Cortex of kidney (tissue), 1 donor: ENCODE measurements at places on chromosomes 7 and 10.

DNA sequence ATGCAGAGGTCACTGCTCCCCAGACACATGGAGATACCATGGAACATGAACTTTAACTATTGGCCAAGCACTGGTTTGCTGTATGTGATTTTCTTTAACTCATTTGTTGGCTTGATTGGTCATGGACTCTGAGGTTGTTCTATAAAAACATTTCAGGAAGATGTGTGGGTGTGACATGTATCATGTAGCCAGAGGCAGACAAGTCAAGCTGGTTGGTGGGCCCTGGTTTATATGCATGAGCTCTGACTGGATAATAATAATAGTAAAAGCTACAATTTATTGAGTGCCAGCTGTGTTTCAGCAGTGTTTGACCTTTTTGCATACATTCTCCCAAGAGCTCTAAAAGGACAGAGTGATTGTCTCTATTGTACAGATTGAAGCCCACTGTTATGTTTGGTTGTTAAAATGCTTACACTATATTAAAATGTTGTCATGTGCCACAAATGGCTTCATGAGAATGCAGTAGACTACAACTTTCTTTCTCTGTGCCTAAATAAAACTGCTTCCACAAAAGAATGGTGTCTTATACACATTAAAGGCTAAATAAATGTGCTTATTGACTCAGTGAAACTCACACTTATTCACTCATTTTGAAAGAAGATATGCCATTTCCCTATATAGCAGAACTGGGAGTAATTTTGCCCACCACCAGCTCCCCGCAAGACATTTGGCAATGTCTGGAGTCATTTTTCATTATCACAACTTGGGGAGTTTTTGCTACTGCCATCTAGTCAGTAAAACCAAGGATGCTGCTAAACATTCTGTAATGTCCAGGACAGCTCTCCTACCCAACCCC lies 243.6 kb upstream of the NFE2L3 start:
- DNase-seq, result no peak

DNA sequence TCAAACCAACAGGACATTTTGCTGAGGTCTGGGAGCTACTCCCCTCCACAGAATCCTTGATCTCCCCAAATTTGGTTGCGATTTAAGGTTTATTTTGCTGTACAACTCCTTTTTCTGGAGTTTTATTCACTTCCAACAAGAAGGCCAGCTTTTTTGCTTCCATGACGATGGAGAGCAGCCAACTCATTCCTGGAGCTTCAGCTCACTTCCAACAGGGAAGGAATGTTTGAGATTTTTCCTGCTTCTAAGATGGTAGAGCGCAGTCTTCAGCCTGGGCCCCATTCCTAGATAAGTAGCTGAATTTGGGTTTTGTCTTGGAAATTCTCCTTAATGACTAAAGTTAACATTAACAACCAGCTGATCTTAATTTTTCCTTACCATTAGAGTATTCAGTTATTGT lies 30.9 kb upstream of the CREB3L2 start:
- no peak for DNase-seq

DNA sequence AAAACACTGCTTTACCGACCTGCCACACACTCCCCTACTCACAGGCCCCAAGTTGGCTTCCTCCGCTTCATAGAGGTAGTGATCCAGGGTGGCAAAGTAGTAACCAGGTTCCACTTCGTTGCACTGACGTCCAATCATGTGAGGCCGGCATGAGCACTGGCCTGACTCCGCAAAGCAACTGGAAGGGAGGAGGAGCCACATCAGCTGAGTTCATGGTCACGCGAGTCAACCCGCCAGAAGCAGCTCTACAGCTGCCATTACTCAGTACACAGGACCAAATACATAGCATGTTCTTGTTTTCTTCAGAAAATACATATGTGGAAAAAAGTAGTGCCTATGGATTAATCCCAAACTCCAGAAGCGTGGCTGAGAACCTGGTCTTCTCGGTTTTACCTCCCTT lies 38.5 kb downstream of the LAMB1 start:
- no peak for DNase-seq

- peak; percentile 62 for DNase-seq
Observed at GRCh38 chr7:127392566-127393367, at the start of gene ZNF800. Gene ZNF800 (minus strand): TSS chr7:127392708. CDS start chr7:127391557, 1,151 bp downstream.

DNA sequence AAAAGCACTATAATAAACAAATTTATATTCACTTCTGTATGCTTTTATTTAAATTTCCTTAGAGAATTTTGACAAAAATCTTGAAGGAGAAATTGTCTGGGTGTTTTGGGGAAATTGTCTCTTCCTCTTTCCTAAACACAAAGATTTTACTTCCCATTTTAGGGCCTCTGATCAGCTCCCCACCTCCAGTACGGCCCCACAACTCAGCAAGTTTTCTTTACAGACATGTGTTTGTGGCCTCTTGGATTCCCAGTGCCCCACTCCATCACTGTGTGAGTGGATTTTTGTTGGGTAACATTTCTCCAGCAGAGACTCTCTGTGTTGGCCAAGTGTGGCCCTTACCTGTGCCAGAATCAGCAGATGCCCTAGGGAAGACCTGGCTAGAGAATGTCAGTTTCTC lies 182.8 kb upstream of the CDC14C start:
- no peak for DNase-seq

- DNase-seq, result no peak
Observed at GRCh38 chr10:77667426-77668324, 30.1 kb upstream of the KCNMA1 start.

DNA sequence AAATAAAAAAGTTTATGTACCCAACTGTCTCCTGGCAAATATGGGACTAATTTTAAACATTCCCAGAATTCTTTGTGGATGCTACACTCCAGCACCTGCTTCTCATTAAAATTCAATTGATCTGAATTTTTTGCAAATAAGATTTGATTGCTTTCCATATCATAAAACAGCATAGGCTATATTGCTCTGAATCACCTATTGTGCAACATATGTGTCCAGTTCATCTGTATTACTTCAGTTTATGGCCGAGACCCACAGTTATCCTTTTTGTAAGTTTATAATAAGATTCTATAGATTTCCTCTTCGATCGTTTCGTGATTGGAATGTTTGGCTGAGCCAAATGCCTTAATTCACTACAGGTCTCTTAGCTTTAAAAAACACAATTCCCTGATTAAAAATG lies 351.1 kb downstream of the TFEC start:
- DNase-seq, result no peak

DNA sequence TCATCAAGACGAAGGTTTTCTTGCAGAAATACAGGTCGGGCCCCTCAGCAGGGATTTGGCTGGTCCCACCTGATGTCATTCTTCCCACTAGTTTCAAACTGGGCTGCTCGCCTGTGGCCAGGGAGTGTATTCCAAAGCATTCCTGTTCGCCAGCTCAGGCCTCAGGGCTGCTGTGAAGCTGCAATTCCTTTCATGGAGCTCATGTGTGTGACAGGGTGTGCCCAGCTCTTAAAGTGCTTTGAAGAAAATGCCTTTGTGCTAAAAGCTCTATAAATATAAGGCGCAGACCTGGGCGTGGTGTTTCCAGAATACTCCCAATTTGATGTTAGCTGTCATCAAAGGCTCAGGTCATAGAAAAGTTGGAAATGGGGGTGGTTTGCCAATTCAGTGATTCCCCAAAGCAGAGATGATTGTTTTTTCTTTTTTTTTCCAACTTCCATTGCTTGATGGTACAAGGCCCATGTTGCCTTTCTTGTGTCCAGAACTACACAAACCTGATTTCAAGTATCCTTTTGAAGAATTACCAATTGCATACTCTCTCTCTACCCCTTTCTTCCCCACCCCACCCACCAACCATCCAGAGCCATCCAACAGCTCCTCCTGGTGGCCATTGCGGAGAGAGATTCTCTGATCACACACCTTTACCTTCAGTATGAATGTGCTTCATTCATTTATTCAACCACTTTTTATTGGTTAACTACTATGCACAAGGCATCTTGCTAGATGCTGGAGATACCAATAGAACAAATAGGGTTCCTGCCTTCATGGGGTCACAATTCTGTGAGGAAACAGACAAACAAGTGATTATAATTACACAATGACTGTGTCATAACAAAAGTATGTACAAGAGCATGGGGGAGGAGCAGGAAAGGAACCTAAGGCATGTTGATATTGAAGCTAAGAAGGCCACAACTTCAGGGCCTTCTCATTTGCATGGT lies 297.3 kb upstream of the LYZL1 start:
- DNase-seq, result no peak

DNA sequence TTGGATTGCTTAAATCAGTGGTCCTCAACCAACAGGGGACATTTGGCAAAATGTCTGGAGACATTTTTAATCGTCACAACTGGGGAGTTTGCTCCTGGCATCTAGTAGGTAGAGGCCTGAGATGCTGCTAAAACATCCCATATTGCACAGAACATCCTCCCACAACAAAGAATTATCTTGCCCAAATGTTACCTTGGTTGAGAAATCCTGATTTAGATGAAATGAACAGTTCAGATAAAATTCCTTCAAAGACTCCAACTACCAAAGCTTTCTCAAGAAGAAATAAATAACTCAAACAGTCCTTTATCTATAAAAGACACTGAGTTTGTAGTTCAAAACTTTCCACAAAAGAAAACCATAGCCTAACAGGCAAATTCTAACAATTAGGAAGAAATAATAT lies 160.9 kb downstream of the SNX13 start:
- DNase-seq, result no peak

DNA sequence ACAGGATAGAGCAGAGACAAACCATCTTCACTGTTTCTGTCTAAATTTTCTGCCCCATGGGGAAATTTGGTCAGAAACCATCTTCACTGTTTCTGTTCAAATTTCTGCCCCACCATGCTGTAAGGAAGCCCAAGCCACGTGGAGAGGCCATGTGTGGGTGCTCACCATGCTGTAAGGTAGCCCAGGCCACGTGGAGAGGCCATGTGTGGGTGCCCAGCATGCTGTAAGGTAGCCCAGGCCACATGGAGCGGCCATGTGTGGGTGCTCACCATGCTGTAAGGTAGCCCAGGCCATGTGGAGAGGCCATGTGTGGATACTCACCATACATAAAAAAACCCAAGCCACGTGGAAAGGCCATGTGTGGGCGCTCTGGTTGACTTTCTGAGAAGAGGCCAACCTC lies 1088.7 kb upstream of the AUTS2 start:
- no peak for DNase-seq

GRCh38 chr10:29533046-29533445 lies 101.7 kb downstream of the SVIL start:
- no peak for DNase-seq

GRCh38 chr7:114051871-114052331 lies 133.1 kb upstream of the PPP1R3A start:
- DNase-seq, result no peak

GRCh38 chr7:28573059-28573553 lies 160.8 kb downstream of the CREB5 start:
- DNase-seq, result no peak

GRCh38 chr10:1257274-1257673 lies 201.1 kb downstream of the WDR37 start:
- no peak for DNase-seq

DNA sequence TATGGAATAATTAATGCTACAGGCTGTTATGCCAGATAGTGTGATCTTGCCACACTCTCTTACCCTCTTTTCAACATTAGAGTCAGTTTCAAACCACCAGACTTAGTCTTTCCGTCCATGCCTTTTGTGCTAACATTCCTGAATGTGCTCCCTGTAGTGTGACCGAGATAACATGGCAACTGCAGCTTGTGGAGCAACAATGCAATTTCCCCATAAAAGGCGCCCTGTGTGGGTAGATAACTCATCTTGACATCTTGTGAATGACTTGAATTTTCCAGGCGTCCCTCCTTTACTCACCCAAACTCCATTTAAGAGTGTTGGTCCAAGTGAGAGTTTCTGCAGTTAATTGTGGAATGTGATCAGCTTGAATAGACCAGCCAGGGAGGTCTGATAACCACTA lies 99.6 kb downstream of the DNAH11 start:
- DNase-seq, result no peak

- DNase-seq, result no peak
Observed at GRCh38 chr7:158614700-158615099, 27.1 kb upstream of the PTPRN2 start.

DNA sequence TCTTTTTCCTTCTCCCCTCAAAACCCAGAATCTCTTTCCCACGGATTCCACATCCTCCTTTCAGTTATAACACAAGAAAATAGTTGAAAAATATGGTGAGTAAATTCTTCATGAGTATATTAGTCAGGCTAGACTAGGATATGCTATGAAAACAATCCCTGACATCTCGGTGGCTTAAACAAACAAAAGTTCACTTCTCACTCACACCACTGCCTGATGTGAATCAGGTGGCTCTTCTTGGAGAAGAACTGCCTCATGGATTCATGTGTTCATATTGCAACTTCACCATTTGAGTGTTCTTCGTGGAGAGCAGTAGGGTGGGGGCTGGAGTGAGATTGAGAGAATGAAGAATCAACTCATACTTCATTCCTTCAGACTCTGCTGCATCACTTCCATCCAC lies 204.1 kb downstream of the PHF14 start:
- DNase-seq, result no peak

- no peak for DNase-seq
Observed at GRCh38 chr7:144821067-144821466, 14.8 kb downstream of the TPK1 start.

GRCh38 chr7:132134814-132135445 lies 441.3 kb downstream of the PLXNA4 start:
- DNase-seq, result no peak

GRCh38 chr10:80356563-80356988 lies at the start of the genes DYDC1 and DYDC2:
Gene DYDC1 (minus strand): TSS chr10:80356755. CDS start chr10:80352601, 4,154 bp downstream.
Gene DYDC2 (plus strand): TSS chr10:80356781. CDS start chr10:80362444, 5,663 bp downstream.
- no peak for DNase-seq

- no peak for DNase-seq
Observed at GRCh38 chr7:138072726-138073125, 3.5 kb upstream of the AKR1D1 start.

DNA sequence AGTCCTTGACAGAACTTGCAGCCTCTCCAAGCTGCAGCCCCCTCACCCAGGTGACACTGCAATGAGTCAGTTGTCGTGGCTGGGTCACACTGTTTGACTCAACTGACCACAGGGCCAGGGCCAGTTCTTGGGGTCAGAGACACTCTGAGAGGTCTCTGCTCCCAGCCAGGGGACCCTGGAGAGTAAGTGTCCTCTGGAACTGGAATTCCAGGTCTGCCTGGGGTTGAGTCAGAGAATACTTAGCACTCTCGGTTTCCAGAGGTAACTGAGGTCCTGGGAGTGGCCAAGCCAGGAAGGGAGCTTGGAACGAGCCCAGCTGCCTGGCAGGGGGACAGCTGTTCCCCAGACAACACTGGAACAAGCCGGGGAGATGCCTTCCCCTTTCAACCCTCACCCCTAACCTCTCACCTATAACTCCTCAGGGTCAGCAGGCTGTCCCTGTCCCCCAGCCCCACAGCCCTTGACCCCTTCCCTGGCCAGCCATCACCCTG lies 2.2 kb upstream of the MYL10 start:
- no peak for DNase-seq

GRCh38 chr7:98418636-98419315 lies 17.9 kb upstream of the BAIAP2L1 start:
- DNase-seq, result no peak

- DNase-seq, result no peak
Observed at GRCh38 chr10:83539528-83540308, 599.6 kb upstream of the GHITM start.
